ENCODE measurements at places on chromosomes 2 and 18. TPM values are rescaled to one million over a fixed set of nuclear protein-coding genes. Genes with fewer than 3 reads are reported as not detected.
A peak's percentile ranks its signal among the peaks of the same experiment; 100 is the strongest.

GRCh38 chr2:32901313-32901712 is 45.4 kb upstream of the LTBP1 start:
- H3K4me1 ChIP-seq: peaks cover 12% of the 10 kb centered on the region
- no peak overlapping the region for H3K4me3 ChIP-seq
- no peak overlapping the region for H3K27ac ChIP-seq
- no peak for DNase-seq

DNA sequence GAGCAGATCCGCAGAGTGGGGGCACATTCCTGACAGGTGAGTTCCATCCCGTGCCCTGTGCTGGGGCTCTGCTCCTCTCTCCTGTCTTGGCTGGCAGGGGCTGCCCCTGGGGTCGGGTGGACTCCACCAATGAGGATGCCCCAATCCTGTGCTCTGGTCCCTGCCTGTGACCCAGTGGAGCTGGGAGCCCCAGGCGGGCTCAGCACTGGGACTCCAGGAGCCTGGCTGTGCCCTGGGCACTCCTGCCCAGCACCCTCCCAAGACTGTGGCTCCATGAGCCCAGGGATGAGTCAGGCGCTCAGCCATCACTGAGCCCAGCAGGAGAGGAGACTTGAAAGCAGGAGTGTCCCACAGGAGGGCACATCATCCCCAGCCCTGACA is 53.9 kb downstream of the MBP start:
- H3K27ac ChIP-seq: no peak overlapping the region
- no peak overlapping the region for H3K4me3 ChIP-seq
- H3K4me1 ChIP-seq: peaks cover 29% of the 10 kb centered on the region

- DNase-seq: no peak
- no peak overlapping the region for H3K4me3 ChIP-seq
- H3K4me1 ChIP-seq: no peaks in the 10 kb centered on the region
- H3K27ac ChIP-seq: no peak overlapping the region
Measured at GRCh38 chr2:129585760-129586159, 393.7 kb upstream of the RAB6C start.

GRCh38 chr2:172606285-172606684 is 50.4 kb downstream of the PDK1 start:
- H3K27me3 ChIP-seq: no peaks in the 10 kb centered on the region
- H3K36me3 ChIP-seq: peaks cover 40% of the 10 kb centered on the region
- peaks cover 24% of the 10 kb centered on the region for H3K4me1 ChIP-seq
- H3K27ac ChIP-seq: no peak overlapping the region
- DNase-seq: peak; percentile 35

- no peaks in the 10 kb centered on the region for H3K36me3 ChIP-seq
- no peak overlapping the region for H3K4me3 ChIP-seq
- no peak for DNase-seq
Measured at GRCh38 chr2:72293620-72294019, 146.0 kb upstream of the CYP26B1 start.

GRCh38 chr2:9844576-9844975 is 1.3 kb downstream of the TAF1B start:
- H3K27ac ChIP-seq: peak overlapping the region; percentile 92
- peak; percentile 40 for DNase-seq
- H3K4me1 ChIP-seq: peaks cover 50% of the 10 kb centered on the region
- H3K36me3 ChIP-seq: peaks cover 4% of the 10 kb centered on the region
- peak overlapping the region; percentile 95 for H3K4me3 ChIP-seq
- no peaks in the 10 kb centered on the region for H3K27me3 ChIP-seq

GRCh38 chr18:1147730-1148129 is 243.1 kb downstream of the ADCYAP1 start:
- H3K36me3 ChIP-seq: no peaks in the 10 kb centered on the region
- DNase-seq: no peak
- H3K4me1 ChIP-seq: no peaks in the 10 kb centered on the region
- no peak overlapping the region for H3K4me3 ChIP-seq
- no peaks in the 10 kb centered on the region for H3K27me3 ChIP-seq

GRCh38 chr18:79637921-79638909 is 41.4 kb upstream of the CTDP1 start:
- H3K4me3 ChIP-seq: no peak overlapping the region
- peaks cover 6% of the 10 kb centered on the region for H3K36me3 ChIP-seq
- no peak for DNase-seq

- no peaks in the 10 kb centered on the region for H3K36me3 ChIP-seq
- peaks cover 5% of the 10 kb centered on the region for H3K27me3 ChIP-seq
- H3K4me3 ChIP-seq: no peak overlapping the region
- H3K4me1 ChIP-seq: peaks cover 10% of the 10 kb centered on the region
- H3K27ac ChIP-seq: no peak overlapping the region
- no peak for DNase-seq
Measured at GRCh38 chr18:79517341-79517740, 121.6 kb downstream of the NFATC1 start.

- peak overlapping the region; percentile 100 for H3K4me3 ChIP-seq
- H3K27ac ChIP-seq: peak overlapping the region; percentile 95
- peaks cover 62% of the 10 kb centered on the region for H3K4me1 ChIP-seq
Measured at GRCh38 chr2:152715854-152716428, 1.3 kb downstream of the PRPF40A start.

DNA sequence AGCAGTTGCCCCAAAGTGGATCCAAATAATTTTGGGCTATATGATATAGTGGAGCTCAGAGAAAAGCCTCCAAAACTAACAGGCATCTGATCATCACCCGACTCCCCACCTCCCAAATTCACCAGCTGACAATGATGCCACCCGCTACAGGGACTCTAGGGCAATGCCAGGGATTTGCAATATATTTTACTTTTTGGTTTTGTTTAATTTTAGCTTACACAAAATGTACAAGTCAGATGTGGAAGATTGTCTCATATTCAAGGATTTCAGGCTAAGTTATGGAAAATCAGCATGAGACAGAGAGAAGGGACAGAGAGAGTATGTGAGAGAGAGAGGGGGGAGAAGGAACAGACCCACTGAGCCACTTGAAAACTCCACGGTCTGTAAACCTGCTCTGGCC is 187.4 kb downstream of the TMEM247 start:
- no peak overlapping the region for H3K27ac ChIP-seq

DNA sequence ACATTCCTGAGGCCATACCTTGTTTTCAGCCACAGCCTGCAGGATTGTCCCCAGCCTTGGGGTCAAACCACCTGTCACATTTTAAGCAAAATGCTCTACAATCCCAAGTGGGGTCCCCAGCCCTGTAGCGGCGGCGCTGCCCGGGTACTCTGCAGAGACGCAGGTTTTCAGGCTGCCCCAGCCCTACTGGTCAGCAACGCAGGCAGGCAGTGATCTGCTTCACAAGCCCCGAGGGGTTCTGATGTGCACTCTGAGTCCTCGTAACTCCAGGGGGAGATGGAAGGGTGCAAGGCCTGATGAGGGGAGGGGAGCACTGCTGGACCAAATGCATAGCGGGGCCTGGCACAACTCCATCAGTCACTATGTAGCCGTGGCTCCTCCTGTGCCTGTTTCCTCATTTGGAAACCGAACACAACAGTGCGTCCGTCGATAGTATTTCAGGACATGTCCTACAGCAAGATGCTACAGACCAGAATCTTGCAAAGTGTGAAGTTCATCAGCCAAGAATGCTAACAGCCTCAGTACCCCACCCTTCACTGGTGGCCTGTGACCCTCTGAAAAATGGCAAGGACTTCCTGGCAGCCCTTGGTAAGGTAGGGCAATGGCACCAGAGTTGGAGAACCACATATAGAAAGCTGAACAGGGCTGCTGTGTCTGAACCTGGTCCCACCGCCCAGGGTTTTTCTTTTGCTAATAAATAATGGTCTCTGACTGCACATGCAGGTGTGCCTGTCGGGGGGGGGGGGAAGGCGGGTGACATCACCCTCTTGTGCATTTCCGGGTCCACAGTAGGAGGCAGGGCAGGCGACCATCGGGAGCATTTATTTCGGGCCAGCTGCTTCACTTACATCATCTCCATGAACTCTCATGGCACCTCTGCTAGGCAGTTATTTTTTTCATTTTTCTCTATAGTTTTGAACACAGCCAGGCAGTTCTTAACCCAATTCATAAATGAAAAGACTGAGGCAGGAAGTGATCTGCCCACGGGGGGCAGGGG is 50.6 kb upstream of the TFCP2L1 start:
- H3K27ac ChIP-seq: no peak overlapping the region
- H3K4me1 ChIP-seq: no peaks in the 10 kb centered on the region
- H3K4me3 ChIP-seq: no peak overlapping the region
- peaks cover 10% of the 10 kb centered on the region for H3K36me3 ChIP-seq

GRCh38 chr2:17470855-17471641 is 47.2 kb downstream of the RAD51AP2 start:
- no peak overlapping the region for H3K27ac ChIP-seq
- no peaks in the 10 kb centered on the region for H3K4me1 ChIP-seq
- H3K27me3 ChIP-seq: no peaks in the 10 kb centered on the region
- peaks cover 8% of the 10 kb centered on the region for H3K36me3 ChIP-seq
- H3K4me3 ChIP-seq: no peak overlapping the region
- DNase-seq: no peak

DNA sequence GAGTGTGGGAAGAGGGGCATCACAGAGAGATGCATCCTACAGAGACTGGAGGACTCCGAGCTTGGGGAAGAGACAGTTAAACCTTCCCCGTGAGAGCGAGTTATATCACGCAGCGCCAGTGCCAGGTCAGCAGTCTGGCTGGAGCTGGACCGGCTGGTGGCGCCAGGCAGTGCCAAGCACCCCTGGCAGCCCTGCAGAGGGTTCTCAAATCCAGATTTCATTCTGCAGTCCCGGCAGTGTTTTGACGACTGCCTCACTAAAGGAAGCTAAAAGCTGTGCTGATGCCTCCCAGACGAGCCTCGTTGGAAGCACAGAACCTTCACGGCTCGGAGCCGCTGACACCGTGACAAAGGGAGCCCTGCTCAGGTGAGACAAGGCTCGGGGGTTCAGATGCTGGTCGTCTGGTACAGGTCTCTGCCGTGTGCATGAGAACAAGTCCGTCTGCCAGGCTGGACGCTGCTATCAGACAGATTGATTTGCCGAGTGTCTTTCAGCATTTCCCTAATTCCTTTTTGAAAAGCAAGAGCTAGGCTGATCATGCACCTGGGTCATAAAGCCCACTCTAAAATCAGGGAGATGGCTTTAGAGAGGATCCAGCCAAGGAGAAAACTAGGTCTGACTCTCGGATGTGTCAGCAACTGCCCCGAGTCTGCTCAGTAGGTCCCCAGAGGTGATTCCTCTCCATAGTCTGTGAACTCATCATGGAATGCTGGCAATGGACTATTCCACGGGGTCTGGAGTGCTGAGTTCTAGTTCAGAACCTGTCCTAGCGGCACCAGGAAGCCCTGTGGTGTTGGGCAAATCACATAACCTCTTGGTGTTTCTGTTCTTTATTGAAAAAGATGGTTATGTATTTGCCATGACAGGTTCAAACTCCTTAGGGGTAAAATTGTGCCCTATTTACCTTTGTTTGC is 240.6 kb downstream of the SOX11 start:
- peaks cover 6% of the 10 kb centered on the region for H3K36me3 ChIP-seq
- no peak overlapping the region for H3K4me3 ChIP-seq
- no peaks in the 10 kb centered on the region for H3K4me1 ChIP-seq
- no peak overlapping the region for H3K27ac ChIP-seq
- H3K27me3 ChIP-seq: no peaks in the 10 kb centered on the region

DNA sequence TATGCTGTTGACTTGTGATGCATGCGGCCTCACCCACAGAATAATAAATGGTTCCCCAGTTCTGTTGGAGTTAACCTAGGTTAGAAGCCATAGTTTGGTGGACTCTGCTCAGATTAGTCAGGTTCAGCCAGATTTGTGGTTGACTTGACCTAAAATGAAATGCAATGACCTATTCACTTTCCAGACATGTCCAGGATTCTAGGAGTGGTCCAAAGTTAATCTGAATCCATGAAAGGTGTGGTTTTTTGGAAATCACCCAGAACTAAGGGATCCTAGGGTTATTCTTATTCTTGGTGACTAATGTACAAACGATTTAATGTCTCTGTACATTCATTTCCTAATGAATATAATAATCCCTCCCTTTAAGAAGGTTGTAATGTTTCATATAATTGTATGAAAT is 88.9 kb upstream of the RBBP8 start:
- H3K4me3 ChIP-seq: no peak overlapping the region
- no peak for DNase-seq
- H3K27me3 ChIP-seq: peaks cover 7% of the 10 kb centered on the region
- no peak overlapping the region for H3K27ac ChIP-seq
- no peaks in the 10 kb centered on the region for H3K36me3 ChIP-seq

DNA sequence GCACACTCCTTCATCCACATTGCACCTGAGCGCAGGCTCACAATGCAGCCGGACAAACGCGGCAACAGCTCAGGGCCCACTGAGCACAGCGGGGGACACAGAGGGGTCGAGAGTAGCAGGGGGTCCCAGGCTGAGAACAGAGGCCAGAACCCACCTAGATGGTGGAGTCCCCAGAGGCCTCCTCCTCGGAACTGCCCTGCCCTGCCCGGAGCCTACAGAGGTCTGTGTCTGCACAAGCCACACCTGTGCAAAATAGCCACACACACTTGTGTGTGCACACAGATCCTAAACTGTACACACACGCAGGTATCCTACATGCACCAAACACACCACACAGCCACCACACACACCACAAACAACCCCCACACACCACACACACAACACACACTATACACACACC is 72.8 kb downstream of the TMEM18 start:
- H3K27ac ChIP-seq: no peak overlapping the region
- DNase-seq: no peak
- H3K4me1 ChIP-seq: no peaks in the 10 kb centered on the region
- H3K27me3 ChIP-seq: no peaks in the 10 kb centered on the region
- no peaks in the 10 kb centered on the region for H3K36me3 ChIP-seq

GRCh38 chr2:112724591-112725525 is 4.0 kb downstream of the NT5DC4 start:
- H3K36me3 ChIP-seq: no peaks in the 10 kb centered on the region
- no peak for DNase-seq
- no peak overlapping the region for H3K4me3 ChIP-seq
- H3K27me3 ChIP-seq: peaks cover 3% of the 10 kb centered on the region

- H3K27me3 ChIP-seq: no peaks in the 10 kb centered on the region
- H3K27ac ChIP-seq: no peak overlapping the region
- no peak overlapping the region for H3K4me3 ChIP-seq
Measured at GRCh38 chr2:219559156-219559915, 12.0 kb downstream of the OBSL1 start.

DNA sequence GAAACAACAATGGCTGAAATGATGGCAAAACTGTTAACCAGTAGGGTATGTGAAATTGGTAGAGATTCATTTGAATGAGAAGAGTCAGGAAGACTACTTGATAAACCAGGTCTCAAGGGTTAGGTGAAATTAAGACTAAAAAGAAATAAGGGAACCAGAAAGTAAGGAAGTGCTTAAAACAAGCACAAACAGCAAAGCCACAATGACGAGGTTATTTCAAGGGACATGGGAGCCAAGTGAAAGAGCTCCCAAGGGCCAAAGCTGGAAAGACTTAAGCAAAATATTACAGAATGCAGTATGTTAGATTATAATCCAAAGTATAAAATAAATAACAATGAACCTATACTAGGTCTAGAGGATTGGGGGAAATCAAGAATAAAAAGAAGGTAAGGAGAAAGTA is 19.3 kb upstream of the CD302 start:
- H3K27me3 ChIP-seq: peaks cover 9% of the 10 kb centered on the region
- DNase-seq: no peak
- H3K36me3 ChIP-seq: no peaks in the 10 kb centered on the region
- H3K4me3 ChIP-seq: no peak overlapping the region
- no peak overlapping the region for H3K27ac ChIP-seq

Gene ZNF638
- total RNA-seq: 59.6 TPM

Gene DNAJC5G
- total RNA-seq: not detected

Gene GALNT13
- not detected for total RNA-seq

Gene NXPH2
- not detected for total RNA-seq

Gene PTH2R
- total RNA-seq: not detected

Gene IWS1
- total RNA-seq: 31.9 TPM

Gene CNPPD1
- 42.2 TPM for total RNA-seq

Gene PTRHD1
- 30.6 TPM for total RNA-seq

Gene REG3A
- not detected for total RNA-seq

Gene WDSUB1
- total RNA-seq: 6.7 TPM

Gene NETO1
- not detected for total RNA-seq

Gene RASGRP3
- 2.8 TPM for total RNA-seq

All from HFFc6 (cell line).